Common myeloid progenitor, CD34-positive (primary cell): ENCODE measurements at places on chromosomes 4 and X.

DNA sequence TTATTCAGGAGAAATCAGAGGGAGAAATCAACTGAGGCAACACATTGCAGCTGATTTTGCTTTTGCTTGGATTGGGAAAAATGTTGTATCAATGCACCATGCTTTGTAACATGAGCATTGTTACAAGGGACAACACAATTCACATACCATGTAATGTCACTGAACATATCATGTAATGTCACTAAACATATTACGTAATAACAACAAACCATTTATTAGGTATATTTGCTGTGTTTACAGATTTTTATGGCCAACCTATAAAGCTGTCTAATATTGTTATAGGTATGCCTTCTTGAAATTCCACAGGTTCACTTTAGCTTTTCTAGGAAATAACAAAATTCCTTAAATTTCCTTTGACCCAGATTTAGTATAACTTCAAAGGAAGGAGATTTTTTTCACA lies 5.0 kb upstream of the HERC3 start:
- no peak for DNase-seq

DNA sequence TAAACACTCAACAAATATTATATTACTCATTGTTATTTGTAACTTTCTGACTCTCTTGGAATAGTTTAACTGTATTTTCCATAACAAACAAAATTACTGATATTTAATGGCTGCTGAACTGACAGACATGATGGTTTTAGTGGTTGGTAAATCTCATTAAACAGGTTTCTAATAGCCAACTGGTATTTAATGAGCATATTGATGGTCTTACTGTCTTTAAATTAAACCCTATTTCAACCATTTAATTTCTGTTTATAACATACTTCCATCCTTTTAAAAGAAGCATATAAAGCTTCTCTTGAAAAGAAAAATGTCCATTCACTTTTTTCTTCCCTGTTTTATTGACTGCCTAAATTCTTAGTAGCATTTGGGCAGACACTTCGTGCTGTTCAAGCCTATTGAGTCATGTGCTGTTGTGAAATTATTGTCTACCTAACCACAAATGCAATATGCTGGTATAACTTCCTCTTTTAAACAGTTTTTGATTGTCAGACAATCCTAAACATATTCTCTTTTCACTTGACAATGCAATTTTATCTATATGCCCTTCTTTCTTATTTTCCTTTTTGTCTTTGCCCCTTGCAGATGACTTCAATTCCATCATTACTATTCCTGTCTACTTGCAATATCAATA lies 163.9 kb upstream of the SLC7A11 start:
- peak; percentile 92 for DNase-seq

GRCh38 chr4:125808570-125808969 lies 493.8 kb downstream of the FAT4 start:
- no peak for DNase-seq

GRCh38 chr4:74890341-74890740 lies 42.6 kb upstream of the PARM1 start:
- DNase-seq = no peak

DNA sequence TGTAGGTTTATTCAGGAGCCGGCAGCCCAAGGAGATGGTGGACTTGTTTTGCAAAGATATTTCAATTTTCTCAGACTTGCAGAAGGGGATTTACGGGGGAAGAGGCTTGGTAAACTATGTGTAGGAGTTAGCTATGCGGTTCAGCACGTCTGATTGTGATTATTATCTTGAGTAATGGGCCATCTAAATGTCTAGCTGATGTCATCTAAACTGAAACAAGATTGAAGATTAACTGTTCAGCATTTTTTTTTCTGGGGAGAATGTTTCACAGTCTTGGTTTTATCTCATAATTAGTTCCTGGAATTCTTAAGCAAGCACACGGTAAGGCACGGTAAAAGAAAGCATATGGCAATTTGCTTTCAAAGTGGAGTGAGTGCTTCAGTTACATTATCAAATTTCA lies 207.3 kb upstream of the CXorf51B start:
- DNase-seq = no peak

DNA sequence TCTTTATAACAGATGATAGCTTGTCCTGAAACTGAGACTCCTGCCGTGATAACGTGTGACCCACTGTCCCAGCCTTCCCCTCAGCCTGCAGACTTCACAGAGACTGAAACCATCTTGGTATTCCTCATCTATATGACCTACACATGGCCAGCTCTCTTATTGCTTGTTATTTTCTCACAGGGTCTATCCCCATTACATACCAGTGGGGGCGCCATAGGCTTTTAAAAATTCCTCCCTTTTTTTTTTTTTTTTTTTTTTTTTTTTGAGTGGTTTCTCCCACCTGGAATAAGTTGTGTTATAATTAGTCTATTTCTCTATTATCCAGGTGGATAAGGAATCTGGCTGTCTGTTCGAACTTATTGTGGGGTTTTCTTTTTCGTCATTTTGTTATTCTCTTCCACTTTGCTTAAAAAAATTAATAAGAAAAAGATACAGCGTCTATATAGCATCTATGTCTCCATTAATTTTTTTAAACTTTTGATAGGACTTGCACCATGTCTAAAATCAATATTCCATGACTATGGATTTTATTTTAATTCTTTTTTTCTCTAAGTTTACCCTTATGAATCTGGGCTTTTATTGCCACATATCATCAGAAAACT lies 47.2 kb downstream of the GYG2 start:
- no peak for DNase-seq

DNA sequence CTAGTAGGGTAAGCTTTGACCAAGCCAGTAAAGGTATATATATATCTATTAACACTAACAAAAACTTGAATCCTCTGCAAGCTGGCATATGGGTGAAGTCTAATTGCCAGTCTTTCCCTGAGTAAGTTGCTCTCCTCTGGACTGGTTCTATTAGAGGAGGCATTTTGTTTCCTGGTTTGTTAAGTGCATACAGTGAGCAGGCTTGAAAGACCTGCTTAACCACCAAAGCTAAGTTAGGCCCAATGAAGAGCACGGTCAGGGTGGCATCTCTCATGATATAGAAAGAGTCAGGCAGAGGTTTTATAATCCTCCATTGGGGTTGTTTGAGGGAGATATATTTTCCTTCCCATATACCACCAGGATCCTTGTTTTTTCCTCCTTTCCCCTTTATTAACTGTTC lies 9.6 kb upstream of the AREG start:
- DNase-seq = no peak

- peak; percentile 27 for DNase-seq
Observed at GRCh38 chrX:68147848-68148247, 285.4 kb downstream of the OPHN1 start.

DNA sequence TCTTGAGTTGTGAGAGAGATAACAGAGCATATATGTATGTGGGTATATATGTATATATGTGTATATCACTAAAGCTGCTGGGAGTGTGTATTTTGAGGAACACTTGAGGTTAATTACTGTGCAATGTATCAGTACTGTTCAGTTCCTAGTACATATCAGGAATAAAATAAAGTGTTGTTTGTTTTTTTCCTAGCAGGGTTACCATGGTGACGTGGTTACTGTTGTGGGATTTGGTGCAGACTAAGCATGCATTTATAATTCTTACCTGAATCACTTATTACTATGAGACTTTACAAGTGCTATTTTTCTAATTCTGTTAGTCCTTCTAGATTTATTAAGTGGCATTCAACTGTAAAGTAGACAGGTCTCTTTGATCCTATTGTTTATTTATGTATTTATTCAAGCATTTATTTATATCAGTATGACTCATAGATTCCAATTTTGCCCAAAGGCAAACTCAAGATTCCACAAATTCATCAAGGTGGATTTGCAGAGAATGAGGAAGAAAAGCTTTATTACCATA lies 26.9 kb upstream of the BEX4 start:
- DNase-seq = peak; percentile 45

DNA sequence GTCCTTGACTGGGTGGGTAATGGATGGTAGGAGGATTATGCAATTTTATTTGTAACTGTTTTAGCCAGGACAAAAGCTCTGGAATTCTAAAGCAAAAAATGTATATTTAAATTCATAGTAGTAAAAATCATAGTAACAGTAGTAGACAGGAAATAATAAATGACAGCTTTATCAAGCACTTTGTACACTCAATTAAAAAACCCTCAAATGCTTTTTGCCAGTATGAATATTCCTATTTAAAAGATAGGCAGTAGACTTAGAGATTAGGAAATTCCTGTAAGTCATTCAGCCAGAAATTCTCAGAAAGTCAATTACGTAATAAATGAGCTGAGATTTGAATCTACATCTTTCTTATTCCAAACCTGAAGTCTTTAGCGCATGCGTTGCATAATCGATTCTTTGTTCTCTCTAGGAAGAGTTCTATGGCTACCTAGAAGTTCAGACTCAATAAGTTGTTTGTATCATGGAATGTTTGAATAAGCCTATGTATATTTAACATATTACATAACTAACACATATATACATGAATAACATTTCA lies 2.5 kb downstream of the AADAT start:
- no peak for DNase-seq

DNA sequence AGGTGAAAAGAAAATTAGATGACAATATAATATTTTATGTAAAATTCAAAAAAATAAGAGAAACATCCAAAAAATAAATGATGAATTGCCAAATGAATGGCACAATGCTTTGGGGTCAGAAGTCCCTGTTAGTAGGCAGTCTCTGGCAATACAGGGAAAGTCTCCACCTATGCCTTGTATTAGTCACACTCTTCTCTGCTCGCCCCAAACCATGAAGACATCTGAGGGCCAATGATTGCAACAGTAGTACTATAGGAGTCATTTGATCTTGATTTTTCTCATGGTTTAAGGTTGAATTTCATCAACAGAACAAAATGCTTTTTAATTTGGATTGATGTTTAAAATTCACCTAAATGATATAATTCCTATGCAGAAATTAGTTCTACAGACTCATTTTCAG lies 3.9 kb upstream of the PRSS12 start:
- no peak for DNase-seq

- no peak for DNase-seq
Observed at GRCh38 chr4:81682492-81682891, 210.8 kb upstream of the RASGEF1B start.

GRCh38 chr4:37889849-37890800 lies 759 bp upstream of the TBC1D1 start:
- DNase-seq = peak; percentile 67

- DNase-seq = no peak
Observed at GRCh38 chrX:41116948-41117347, 31.7 kb downstream of the USP9X start.

- peak; percentile 34 for DNase-seq
Observed at GRCh38 chr4:81255524-81255923, 40.5 kb upstream of the PRKG2 start.

DNA sequence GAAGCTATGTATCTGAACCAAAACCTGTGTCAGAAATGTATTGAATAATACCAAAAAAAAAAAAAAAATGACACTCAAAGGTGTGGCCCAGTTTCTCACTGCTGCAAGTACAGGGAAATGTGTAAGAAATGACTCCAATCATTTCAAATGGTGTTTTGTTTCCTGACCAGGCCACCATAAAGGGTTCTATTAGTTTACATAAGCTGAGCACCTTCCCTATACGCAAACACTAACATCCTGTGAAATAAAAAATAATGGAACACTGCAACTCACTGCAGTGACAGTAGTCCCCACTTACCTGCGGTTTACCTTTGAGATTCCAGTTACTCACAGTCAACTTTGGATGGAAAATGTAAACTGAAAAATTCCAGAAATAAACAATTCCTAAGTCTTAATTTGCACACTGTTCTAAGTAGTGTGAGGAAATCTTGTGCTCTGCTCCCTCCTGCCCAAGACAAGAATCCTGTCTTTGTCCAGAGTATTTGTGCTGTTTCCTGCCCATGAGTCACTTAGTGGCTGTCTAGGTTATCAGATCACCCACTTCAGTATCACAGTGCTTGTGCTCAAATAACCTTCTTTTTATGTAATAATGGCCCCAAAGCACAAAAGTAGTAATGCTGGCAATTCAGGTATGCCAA lies 265.3 kb downstream of the RCHY1 start:
- no peak for DNase-seq

- peak; percentile 70 for DNase-seq
Observed at GRCh38 chr4:80266253-80266901, at the start of gene FGF5. Gene FGF5, plus strand, starts transcription at chr4:80266664. Its CDS starts 161 bp downstream, at chr4:80266825.

- DNase-seq = peak; percentile 58
Observed at GRCh38 chr4:40857956-40858355, 108.2 kb downstream of the NSUN7 start.

DNA sequence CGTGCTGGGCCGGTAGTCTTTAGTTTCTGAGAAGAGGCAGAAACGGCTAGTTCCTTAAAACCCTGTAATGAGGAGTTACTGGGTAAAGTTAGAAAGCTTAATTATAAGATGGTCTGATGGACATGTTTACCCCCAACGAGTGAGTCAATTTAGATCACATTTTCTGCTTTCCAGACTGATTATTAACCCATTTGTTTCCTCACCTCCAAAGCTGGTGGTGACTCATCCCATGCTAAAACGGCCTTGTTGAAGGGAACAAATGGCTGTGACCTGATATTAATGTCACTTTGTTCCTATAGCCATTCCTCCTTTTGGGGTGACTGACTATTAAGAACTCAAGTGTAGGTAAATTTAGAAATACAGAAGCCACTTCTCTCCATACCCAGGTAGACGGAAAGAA lies 232.0 kb downstream of the KCNIP4 start:
- no peak for DNase-seq

DNA sequence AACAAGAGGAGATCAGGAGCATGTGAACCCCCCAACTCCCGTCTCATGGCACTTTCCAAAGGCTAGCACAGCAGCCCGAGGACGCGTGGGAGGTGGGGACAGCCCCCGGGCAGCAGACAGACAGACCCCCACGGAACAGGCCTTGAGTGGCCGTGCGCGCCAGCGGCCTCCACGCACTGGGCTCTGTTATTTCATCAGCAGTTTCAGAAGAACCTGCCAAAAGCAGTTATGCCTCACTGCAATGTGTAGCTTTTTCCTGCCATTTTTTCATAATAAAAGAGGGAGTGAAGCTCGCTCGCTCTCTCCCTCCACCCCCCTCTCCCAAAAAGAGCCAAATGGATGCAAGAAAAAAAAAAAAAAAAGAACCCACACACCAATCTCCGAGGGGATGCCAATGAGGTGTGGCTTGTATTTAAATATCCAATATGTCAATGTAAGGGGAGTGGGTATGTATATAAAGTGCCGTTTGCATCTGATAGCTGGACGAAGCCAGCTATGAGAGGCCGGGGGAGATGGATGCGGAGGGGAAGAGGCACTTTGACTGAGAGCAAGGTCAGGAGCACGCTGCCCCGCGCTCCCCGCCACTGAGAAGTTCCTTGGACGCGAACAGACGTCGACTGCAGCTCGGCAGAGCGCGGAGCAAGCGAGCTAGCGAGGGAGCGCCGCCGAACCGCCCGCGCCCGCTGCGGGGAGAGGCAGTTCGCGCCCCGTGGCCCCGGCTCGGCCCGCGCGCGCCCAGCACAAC lies at the start of gene FGF16:
Gene FGF16 (plus strand): TSS at position 482 of the 745 bp plus-strand sequence. CDS start 286 bp downstream, outside the sequence.
- DNase-seq = peak; percentile 57

DNA sequence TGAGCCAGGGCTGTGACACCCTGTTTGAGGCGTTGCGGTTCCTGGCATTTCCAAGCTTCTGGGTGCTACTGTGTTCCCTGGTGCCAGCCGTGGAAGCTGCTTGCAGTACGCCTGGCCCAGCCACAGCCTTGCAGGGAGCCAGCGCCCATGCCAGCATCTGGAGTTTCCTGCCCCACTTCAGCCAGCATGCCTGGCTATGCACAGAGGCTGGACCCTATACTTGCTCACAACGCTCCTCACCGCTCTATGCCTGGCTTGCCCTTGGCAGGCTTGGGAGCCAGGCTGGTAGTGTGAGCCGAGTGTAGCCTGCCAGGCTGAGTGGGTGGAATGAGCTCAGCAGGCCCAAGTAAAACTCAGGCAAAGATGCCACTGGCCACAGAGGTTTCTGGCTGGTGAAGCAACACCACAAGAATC lies 22.4 kb downstream of the PRRG1 start:
- no peak for DNase-seq
